ENCODE measurements at places on chromosomes 7 and 10.
A peak's percentile ranks its signal among the peaks of the same experiment; 100 is the strongest.

GRCh38 chr7:124489082-124489819 lies 276.3 kb downstream of the GPR37 start:
- no peak for DNase-seq

GRCh38 chr10:28177944-28178637 lies 124.8 kb downstream of the MPP7 start:
- DNase-seq = no peak

DNA sequence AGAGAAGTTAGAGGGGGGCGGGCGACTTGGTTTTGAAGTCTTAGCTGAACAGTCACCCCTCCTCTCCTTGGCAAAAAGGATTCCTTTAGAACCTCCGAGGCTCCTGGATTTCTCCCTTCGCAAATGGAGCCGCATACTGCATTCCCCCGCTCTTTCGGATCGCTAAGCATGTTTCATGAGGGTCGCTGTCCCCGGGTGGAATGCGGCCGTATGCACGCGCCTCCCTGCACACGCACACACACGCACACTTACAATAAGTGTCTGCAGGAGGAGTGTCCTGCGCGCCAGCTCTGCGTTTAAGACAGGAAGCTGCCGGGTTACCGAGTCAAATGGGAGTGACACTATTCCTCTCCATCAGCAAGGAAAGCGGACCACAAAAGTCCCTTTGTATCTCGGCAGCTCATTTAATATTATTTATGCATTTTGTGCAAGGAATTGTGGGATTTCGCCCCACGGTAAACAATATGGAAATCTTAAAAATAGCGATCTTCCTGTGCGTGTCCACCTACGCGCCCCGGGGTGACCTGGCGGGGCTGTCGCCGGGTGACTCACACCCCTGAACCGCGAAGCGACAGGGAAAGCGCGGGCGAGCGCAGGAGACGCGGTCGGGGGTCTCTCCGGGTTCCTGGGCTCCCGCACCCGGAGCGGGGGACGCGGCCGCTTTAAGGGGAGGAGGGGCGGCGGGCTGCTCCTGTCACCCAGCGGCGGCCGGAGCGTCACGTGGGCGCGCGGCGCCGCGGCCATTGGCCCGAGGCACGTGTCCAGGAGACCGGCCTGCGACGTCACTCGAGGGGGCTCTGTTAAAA lies 988 bp upstream of the EN2 start:
- peak; percentile 93 for DNase-seq

GRCh38 chr7:116324582-116324981 lies 114.2 kb downstream of the TES start:
- no peak for DNase-seq

- no peak for DNase-seq
Measured at GRCh38 chr10:88987243-88987725, 3.3 kb upstream of the FAS start.

- DNase-seq = no peak
Measured at GRCh38 chr10:77563638-77564270, 73.9 kb downstream of the KCNMA1 start.

DNA sequence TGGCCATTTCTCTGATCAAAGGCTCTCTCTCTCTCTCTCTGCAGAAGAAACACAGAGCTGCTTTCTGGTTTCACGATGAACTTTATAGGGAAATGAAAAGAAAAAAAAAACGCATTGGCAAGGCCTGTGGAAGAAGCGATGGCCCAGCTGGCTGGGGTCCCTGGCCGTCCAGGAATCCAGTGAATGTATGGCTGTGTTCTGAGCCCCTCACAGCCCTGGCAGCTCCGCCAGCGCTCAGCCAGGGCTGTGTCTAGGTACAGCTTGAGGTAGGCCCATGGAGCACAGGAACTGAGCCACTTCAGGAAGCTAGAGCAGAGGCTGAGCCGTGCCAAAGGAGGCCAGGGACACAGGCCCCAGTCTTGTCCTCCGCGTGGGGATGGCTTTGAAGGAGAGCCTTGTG lies 13.1 kb upstream of the UCMA start:
- DNase-seq = no peak

GRCh38 chr10:3980660-3981059 lies 195.7 kb upstream of the KLF6 start:
- no peak for DNase-seq

DNA sequence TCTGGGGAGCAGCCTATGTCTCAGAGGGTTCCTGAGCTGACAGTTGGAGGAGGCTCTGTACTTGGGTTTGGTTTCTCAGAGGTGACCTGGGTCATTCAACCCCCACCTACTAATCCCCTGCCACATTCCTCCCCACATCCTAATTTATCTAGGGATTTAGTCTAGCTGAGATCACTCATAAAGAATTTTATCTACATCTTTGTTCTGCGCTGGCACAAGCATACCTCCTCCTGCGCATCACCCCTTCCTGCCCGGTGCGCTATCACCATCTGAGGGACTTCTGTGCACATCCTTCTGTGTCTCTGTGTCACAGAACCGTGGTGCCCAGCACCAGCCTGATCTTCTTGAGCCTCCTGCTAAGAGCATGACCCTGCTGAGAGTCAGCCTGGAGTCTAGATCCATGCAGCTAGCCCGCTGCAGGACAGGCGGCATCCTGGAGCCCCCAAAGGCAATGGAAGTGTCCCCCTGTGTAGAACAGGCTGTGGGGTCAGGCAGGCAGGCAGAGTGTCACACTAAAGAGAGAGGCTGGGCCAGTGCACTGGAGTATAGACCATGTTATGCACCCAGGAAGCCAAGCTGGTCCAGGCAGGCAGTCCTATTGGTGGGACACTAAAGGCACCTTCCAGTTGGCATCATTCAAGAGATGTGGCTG lies 63.6 kb downstream of the ARHGAP22 start:
- DNase-seq = no peak

GRCh38 chr7:66845379-66846095 lies 75.5 kb upstream of the TMEM248 start:
- no peak for DNase-seq

DNA sequence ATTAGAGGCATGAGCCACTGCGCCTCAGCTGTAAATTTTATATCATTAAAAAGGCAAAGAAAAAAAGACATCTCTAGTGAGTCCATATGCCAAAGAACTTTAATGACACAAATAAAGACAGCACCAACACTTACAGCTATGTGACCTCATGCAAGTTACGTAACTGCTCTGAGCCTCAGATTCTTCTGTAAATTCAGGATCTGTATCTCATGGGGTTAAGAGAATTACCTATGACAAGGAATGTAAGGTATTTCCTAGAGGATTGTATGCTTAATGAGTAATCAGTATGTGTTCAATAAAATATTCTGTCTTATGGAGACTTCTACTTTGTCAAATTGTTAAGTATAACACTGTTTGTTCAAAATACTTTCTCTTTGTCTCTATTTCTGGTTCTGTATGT lies 274.0 kb upstream of the GLI3 start:
- DNase-seq = no peak

- no peak for DNase-seq
Measured at GRCh38 chr10:61950449-61951143, 49.1 kb downstream of the ARID5B start.

DNA sequence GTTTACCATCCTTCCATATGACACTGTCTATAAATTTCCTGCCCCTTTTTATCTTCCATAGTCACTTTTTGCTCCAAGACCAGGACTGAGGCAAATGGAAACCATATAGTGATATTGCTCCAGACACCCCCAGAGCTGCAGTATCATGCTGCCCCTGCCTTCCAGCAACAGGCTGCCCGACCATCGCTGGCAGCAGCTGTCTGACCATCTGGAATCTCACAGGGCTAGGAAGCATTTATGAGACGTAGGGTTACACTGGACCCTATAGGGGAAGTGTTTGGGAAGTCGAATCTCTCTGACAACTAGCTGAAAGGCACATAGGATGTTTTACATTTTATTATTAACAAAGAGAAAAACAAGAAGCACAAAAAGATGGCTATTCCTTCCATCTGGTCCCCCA lies 19.4 kb downstream of the ENO4 start:
- DNase-seq = peak; percentile 38

DNA sequence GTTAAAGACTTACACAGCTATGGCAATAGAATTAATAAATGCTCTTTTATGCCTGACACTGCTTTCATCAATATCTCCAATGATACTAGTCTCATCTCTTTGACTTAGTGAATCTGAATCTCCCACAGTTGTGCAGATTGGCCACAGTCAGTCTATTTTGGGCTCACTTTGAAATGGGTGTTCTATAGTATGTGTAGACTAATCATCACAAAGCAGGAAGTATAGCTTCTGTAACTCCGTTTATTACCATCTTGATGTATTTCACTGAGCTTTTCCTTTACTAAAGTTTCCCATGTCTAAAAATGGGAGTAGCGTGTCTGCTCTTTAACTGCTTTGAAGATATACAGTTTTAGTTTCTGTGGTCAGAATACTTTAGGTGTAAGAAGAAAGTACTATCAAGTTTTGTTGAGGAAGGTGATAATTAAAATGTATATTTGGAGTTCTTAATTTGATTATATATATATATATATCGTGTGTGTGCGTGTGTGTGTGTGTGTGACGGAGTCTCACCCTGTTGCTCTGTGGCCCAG lies 70.1 kb downstream of the ST7 start:
- DNase-seq = no peak

DNA sequence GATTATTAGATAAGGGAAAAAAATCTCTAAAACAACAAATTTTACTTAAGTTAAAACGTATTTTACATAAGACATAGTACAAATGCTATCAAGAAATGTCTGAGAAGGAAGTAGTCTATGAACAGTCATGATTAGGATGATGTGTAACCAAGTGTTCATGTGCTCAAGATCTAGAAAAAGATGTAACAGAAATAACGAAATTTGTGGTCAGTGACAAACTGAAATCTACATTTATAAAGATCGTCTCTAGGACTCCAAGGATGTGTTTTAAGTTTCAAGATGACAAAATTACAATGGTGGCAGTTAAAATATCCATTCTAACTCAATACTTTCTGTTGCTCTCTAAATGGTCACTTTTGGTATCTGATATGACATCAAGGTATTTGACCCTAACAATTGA lies 17.2 kb downstream of the PPP3CB start:
- no peak for DNase-seq

DNA sequence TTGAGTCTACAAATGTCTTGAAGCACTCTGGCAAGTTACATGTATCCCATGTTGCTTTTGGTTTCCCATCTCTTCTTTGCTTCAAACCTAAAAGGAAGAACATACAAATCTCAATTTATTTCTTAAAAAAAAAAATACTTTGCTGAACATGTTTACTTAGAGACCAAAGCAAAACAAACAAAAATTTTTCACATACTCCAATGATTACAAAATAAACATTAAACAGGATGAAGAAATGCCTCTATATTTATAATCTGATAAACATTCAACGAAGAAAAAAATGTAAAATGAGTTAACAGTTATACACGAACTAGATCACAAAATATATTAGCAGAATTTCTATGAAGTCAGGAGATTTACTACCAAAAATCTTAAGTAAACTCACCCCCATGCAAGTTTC lies 31.3 kb downstream of the FAM204A start:
- DNase-seq = no peak

GRCh38 chr7:98314469-98314868 lies 33.0 kb downstream of the BRI3 start:
- DNase-seq = no peak

- DNase-seq = no peak
Measured at GRCh38 chr7:117338020-117338419, 15.2 kb upstream of the WNT2 start.

GRCh38 chr7:106534271-106534846 lies 126.6 kb downstream of the CCDC71L start:
- DNase-seq = no peak

DNA sequence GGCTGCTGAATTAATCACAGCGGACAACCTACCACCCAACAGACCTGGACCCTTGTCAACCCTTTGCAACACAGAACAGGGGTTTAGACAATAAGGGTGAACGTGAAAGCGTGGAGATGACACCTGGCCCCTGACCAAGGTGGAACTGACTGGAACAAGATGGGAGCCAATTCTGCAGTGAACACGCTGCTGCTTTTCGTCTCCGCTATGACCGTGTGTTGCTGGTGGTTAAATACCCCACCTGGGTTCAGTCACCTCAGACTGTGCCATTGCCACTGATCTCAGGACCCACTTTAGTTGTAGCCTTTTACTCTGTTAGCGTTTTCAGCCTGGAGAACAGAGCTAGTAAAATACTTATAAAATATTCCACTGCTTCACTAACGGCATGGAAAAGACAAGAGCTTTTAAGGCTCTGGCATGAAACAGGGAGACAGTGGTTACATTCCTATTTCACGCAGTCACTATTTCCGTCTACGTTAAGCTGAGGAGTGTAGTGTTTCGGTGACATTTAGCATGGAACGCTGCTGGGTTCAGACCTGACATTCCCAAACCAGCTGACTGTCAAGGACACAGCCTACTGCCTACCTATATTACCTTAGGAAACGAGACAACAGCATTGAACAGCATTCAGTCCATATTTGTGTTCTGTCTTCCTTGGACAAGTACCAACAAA lies 119.5 kb upstream of the PRSS1 start:
- DNase-seq = no peak

DNA sequence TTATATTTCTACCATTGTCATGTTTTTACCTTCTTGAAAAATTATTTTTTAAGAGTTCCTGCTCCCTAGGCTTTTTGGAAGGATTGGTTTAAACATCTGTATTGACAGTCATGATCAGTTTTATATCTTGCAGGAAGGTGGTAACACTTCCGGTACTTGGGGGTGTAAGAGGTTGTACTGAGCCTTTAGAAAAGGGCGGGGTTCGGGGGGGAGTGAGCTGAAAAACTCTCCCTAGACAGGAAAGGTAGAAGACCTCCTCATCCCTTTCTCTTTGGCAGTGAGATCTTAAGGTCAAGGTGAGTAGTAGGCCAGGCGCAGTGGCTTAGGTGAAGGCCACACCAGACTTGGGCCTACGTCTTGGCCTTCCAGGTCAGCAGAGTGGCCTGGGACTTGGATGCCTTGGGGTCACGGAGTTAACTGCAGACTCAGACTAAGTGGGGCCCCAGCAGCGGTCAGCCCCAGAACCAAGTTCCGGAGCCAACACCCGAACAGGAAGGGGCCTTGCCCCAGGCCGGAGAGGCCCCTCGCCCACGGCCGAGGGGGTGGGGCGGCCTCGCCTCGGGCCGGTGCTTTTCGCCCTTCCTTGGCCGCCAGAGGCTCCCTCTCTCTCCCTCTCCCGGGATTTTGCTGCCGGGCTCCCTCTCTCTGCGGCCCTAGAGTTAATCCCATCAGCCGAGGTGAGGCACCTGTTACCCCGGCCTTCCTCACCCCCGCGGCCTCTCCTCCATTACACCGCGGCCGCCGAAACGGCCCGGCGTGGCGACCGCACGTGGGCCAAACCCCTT lies at the start of gene PPP1R9A:
Gene PPP1R9A (plus strand): TSS at position 569 of the 785 bp plus-strand sequence. CDS start 2,520 bp downstream, outside the sequence.
- peak; percentile 84 for DNase-seq

DNA sequence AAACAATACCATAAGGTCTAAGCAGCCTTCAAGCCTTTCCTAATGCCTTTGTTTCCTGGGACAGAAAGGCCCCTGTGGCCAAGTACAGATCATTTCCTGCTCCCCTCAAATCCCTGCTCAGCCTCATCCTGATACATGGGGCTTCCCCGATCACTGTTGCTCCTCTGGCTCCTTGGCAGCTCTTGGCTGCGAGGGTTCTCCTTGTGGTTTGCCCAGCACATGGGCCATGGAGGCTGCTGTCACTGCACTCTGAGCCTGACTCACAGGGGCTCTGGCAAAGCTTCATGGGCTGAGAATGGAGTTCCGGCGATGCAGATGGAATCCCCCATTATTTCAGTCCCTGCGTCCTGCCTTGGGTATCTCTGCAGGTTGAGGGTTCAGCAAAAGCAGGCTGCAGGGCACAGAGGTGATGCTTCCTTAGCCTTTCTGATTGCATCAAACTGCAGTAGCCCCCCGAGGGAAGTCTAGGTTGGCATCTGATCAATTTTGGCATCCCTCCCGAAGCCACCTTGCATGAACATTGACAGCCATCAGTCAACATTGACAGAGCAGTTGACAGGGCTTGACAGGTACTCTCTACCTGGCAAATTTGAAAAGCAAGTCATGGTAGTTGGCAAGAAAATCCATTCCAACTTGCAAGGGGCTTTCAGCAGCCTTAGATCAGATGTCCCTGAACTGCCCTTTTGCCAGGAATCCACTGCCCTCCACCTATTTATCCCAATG lies 168.6 kb downstream of the GFRA1 start:
- DNase-seq = no peak
